ENCODE measurements at places on chromosomes 2 and 18.

GRCh38 chr2:30231996-30232800, 864 bp downstream of the LBH start:
- peak overlapping the region; percentile 91 for H3K27ac ChIP-seq
- no peaks in the 10 kb centered on the region for H3K36me3 ChIP-seq
- peak; percentile 63 for DNase-seq
- peak overlapping the region; percentile 77 for H3K4me3 ChIP-seq
- H3K27me3 ChIP-seq: peaks cover 3% of the 10 kb centered on the region
- no peaks in the 10 kb centered on the region for H3K4me1 ChIP-seq

DNA sequence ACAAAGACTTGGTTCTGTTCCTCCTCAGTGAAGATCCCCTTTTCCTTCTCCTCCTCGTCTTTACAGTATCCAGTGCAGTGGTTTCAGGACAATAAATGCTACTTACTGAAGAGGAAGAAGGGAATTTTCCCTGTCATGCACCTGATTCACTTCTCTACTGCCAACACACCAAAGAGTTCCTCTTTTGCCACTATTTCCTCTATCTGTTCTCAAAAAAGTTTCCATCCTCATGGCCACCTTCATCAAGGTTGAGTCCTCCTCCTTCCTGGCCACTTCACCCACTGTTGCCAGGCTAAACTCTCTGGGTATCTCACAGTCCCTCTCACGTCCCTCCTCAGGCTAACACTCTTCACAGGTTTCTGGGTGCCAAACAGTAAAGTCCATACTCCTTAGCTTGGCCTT, 41.7 kb downstream of the PLEKHM3 start:
- H3K4me1 ChIP-seq: no peaks in the 10 kb centered on the region
- no peak overlapping the region for H3K4me3 ChIP-seq
- no peak for DNase-seq

GRCh38 chr2:220068846-220069245, 441.4 kb downstream of the SLC4A3 start:
- H3K27ac ChIP-seq: no peak overlapping the region
- H3K36me3 ChIP-seq: no peaks in the 10 kb centered on the region
- no peak overlapping the region for H3K4me3 ChIP-seq
- no peaks in the 10 kb centered on the region for H3K4me1 ChIP-seq

DNA sequence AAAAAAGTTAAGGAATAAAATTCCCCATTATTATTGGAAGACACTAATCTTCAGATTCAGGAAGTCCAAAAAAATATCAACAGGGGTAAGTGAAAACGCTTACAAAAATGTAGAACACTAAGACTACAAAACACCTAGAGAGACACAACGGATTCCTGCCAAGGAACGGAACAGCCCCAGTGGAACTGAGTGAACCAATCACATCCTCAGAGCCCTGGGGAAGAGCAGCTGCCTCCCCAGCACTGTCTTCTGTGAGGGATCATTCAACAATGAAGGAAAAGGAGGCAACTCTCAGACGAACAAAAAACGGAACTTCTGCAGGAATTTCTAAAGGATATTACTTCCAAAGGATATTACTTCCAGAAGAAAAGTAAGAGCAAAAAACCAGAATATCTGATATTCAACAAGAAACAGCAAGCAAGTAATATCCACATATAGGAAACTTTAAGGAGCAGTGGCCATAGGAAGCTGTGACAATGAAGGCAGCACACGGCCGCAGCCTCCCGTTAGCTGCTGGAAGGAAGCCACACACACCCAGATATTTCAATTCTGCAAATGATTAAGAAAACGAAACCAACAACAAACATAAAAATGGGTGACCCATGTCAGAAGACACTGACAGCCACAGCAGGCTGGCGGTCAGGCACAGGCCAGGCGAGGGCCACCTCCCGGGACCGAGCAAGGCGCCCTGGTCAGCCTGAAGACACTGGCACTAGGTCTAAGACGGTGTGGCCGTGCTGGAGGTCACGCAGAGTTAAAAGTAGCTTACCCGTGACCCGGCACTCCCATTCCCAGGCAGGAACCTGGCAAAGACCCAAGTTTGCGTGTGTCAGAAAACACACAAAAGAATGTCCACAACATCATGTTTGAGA, 81.8 kb downstream of the HDAC4 start:
- H3K36me3 ChIP-seq: no peaks in the 10 kb centered on the region
- peak overlapping the region; percentile 27 for H3K4me3 ChIP-seq
- H3K4me1 ChIP-seq: no peaks in the 10 kb centered on the region
- H3K27me3 ChIP-seq: no peaks in the 10 kb centered on the region
- no peak for DNase-seq
- peak overlapping the region; percentile 69 for H3K27ac ChIP-seq

GRCh38 chr2:212274215-212274614, 264.4 kb downstream of the ERBB4 start:
- H3K4me1 ChIP-seq: no peaks in the 10 kb centered on the region
- DNase-seq: no peak

GRCh38 chr2:157447741-157448140, 3.9 kb upstream of the CYTIP start:
- H3K27ac ChIP-seq: no peak overlapping the region
- H3K4me1 ChIP-seq: no peaks in the 10 kb centered on the region
- H3K27me3 ChIP-seq: no peaks in the 10 kb centered on the region
- DNase-seq: no peak

GRCh38 chr2:68936889-68937288, 15.8 kb downstream of the GKN2 start:
- no peaks in the 10 kb centered on the region for H3K36me3 ChIP-seq
- H3K27me3 ChIP-seq: no peaks in the 10 kb centered on the region
- no peaks in the 10 kb centered on the region for H3K4me1 ChIP-seq
- H3K27ac ChIP-seq: no peak overlapping the region
- DNase-seq: no peak

DNA sequence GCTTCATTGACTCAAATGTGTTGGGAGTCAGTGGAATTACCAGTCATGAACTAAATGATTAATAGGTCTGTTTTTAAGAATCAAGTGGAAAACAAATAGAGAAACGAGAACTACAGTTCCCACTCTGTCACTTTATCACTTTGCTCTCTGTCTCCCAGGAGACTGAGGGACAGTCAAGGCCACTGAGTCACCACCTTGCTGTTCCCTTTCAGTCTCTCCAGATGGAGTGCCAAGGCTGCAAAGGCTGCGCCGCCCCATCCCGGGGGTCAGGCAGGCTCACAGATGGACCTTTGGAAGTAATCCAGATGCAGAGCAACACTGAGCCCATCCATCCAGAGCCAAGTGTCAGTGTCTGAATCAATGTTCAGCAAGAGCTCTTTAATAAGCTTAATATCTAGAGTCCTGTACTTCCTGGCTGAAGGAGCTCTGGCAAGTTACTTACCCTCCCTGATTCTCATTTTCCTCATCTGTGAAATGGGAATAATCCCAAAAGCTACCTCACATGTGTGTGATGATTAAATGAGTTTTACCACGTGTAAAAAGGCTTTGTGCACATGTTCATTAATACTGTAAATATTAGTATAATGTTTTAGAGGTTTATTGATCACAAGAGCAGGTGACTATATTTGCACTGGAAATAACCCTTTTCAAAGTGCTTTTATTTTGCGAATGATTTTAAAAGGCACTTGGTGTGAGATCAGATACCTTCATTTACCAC, 43.0 kb upstream of the EFEMP1 start:
- H3K36me3 ChIP-seq: no peaks in the 10 kb centered on the region
- H3K27me3 ChIP-seq: no peaks in the 10 kb centered on the region
- no peaks in the 10 kb centered on the region for H3K4me1 ChIP-seq
- no peak overlapping the region for H3K27ac ChIP-seq
- no peak overlapping the region for H3K4me3 ChIP-seq
- no peak for DNase-seq

DNA sequence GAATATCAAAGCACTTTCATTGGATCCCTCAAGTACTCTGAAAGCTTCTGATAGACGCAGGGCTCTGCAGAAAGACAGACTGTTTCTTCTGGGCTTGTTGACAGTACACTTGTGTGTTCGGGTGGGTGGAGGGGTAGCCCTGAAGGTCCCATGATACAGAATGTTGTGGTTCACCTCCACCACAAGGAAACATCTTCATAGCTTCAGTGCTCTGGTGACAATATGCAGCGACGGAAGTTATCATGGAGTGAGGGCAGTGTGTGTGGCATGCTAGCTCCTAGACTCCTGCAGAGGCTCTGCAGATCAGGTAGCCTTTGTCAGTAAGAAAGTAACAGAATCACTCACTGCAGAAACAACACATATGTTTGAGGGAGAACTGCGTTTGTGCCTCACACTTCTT, 90.7 kb downstream of the MEIS1 start:
- H3K4me1 ChIP-seq: no peaks in the 10 kb centered on the region
- no peak overlapping the region for H3K4me3 ChIP-seq
- DNase-seq: no peak
- H3K27ac ChIP-seq: no peak overlapping the region
- H3K36me3 ChIP-seq: no peaks in the 10 kb centered on the region
- no peaks in the 10 kb centered on the region for H3K27me3 ChIP-seq

DNA sequence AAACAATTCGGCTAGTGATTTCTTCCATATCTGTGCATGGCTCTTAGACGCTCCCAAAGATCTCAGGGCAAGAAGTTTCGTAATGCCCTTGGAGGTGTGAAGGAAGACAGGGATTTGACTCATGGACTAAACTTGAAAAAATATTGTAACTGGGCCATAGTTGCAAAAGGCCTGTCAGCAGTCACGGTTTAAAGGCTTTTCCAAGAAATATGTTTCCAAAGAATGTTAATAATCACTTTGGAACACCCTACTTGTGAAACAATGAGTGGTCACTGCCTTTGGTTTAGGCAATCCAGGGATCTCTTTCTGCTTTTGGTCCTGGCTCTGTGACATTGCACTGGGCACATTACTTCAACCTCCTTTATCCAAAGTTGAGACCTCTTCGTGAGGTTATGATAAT, 102.5 kb upstream of the RASGRP3 start:
- no peaks in the 10 kb centered on the region for H3K4me1 ChIP-seq
- H3K27me3 ChIP-seq: no peaks in the 10 kb centered on the region
- no peak overlapping the region for H3K4me3 ChIP-seq
- H3K36me3 ChIP-seq: no peaks in the 10 kb centered on the region

GRCh38 chr2:69501301-69501700, 64.1 kb upstream of the NFU1 start:
- no peak overlapping the region for H3K27ac ChIP-seq
- H3K27me3 ChIP-seq: no peaks in the 10 kb centered on the region
- no peaks in the 10 kb centered on the region for H3K36me3 ChIP-seq
- no peak overlapping the region for H3K4me3 ChIP-seq
- H3K4me1 ChIP-seq: no peaks in the 10 kb centered on the region
- DNase-seq: no peak

- no peaks in the 10 kb centered on the region for H3K36me3 ChIP-seq
- H3K27me3 ChIP-seq: no peaks in the 10 kb centered on the region
- no peak overlapping the region for H3K4me3 ChIP-seq
- peak overlapping the region; percentile 41 for H3K27ac ChIP-seq
Measured at GRCh38 chr2:138493334-138493733, 8.2 kb upstream of the SPOPL start.

DNA sequence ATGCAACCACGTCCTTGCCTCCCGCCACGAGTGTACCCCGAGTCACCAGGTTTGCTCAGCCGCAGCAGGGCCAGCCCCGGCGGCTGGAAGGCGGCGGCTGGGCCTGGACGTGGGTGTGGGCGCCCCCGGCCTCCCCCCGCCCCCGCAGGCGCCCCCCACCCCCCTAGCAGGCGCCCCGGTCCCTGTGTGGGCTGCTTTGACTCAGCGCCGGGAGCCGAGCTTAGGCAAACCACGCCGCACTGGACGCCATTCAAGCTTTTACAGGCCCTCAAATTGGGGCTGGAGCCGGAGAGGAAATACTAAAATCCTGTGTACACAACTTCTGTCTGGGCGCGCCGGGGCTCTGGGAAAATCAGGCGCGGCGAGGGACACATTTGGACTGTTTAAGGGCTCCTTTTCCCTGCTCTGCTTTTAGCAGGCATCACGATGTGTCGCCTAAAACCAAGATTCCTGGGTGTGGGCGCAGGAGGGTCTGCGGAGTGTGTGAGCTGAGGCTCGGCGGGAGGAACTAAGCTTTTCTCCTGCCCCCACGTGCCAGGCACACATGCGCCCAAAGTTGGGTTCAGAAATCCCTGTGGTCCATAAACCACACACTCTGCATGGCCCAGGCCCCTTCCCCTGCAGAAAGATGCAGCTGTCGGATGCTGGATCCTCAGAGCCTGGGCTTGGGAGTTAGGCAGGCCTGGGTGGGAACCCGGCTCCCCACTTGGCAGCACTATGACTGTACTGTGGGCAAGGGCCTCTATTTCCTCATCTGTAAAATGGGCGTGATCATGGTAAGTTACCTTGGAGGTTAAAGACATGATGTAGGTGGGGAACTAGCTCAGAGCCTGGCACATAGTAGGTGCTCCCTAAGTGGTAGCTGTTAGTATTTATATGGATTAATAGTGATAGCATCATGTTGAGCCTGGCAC, 57.6 kb downstream of the ATOH8 start:
- H3K36me3 ChIP-seq: no peaks in the 10 kb centered on the region
- no peaks in the 10 kb centered on the region for H3K27me3 ChIP-seq
- peak overlapping the region; percentile 59 for H3K27ac ChIP-seq
- H3K4me1 ChIP-seq: no peaks in the 10 kb centered on the region

- DNase-seq: no peak
- no peaks in the 10 kb centered on the region for H3K36me3 ChIP-seq
- H3K27me3 ChIP-seq: no peaks in the 10 kb centered on the region
Measured at GRCh38 chr18:58231930-58232329, 187.9 kb downstream of the NEDD4L start.

- no peaks in the 10 kb centered on the region for H3K4me1 ChIP-seq
- no peaks in the 10 kb centered on the region for H3K27me3 ChIP-seq
- no peaks in the 10 kb centered on the region for H3K36me3 ChIP-seq
- no peak overlapping the region for H3K4me3 ChIP-seq
- no peak for DNase-seq
- H3K27ac ChIP-seq: no peak overlapping the region
Measured at GRCh38 chr2:60148716-60149115, 404.7 kb downstream of the BCL11A start.

GRCh38 chr2:216315802-216316603, 56.3 kb downstream of the MARCHF4 start:
- H3K4me1 ChIP-seq: no peaks in the 10 kb centered on the region
- no peak overlapping the region for H3K27ac ChIP-seq
- H3K36me3 ChIP-seq: no peaks in the 10 kb centered on the region
- H3K27me3 ChIP-seq: no peaks in the 10 kb centered on the region

DNA sequence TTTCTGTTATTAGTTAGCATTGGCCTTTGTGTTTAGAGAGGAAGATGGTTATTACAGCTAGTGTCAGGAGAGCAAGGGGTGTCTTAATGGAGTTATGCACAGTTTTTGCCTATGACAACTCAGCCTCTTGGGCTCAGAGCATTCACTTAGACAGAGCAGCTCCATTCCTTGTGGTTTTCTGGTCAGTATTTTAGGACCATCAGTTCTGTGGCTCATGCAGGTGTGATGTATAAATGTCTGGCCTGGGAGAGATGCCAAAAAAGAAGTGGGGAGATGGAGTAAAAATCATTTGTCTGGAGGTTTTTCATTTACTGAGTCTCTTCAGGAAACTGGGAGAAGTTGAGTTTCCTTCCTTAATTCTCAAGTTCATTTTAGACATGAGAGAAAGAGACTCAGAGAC, 79.7 kb downstream of the PRKCE start:
- no peaks in the 10 kb centered on the region for H3K27me3 ChIP-seq
- no peak overlapping the region for H3K27ac ChIP-seq
- no peaks in the 10 kb centered on the region for H3K36me3 ChIP-seq
- no peak for DNase-seq
- no peaks in the 10 kb centered on the region for H3K4me1 ChIP-seq
